NCI-H510A (cell line): ENCODE measurements at places on chromosomes 1 and 21.

DNA sequence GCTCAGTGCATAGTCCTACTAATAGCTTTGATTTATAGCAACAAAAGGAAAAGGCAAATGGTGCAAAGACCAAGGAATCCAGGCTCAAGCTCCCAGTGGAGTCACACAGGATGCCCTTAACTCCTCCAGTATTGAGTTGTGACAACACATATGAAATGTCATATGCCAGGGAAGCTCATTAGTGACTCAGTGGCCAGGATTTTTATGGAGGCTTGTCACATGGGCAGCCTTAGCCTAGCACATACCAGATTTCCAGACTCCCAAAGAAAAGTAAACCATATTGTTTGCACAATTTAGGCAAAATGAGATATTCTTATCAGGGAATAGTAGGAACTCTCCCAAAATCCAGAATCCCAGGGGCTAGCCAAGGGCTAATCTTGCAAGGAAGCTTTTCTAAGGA lies 129.2 kb downstream of the MAGI3 start:
- DNase-seq = no peak

GRCh38 chr1:40948741-40949443 lies 30.6 kb upstream of the CTPS1 start:
- peak; percentile 19 for DNase-seq

DNA sequence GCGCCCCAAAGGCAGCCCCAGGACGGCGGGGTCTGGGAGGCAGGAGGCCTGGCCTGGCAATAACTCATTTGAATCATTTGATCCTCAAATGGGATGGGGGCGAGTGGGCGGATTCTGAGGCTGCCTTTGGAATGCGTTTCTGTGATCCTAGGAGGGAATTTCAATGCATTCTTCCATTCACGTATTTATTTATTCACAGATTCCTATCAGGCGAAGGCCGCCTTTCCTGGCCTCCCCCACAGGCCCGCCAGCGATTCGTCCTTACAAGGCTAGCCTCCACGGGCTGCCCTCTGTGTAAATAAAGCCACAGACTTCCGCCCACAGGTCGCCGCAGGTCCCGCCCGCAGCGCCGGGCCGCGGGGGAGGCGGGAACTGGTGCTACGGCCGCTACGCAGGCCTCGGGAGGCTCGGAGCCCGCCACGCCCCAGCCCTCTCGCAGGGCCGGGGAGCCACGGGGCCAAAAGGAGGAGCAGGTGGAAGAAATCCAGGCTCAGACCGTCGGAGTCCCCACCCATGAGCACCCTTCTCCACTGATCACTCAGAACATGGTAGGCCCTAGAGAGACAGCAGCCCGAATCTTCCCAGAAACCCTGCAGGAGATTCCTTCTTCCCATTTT lies 31.3 kb upstream of the JUN start:
- DNase-seq = peak; percentile 82

GRCh38 chr1:198927129-198927528 lies 288.3 kb downstream of the PTPRC start:
- DNase-seq = no peak

DNA sequence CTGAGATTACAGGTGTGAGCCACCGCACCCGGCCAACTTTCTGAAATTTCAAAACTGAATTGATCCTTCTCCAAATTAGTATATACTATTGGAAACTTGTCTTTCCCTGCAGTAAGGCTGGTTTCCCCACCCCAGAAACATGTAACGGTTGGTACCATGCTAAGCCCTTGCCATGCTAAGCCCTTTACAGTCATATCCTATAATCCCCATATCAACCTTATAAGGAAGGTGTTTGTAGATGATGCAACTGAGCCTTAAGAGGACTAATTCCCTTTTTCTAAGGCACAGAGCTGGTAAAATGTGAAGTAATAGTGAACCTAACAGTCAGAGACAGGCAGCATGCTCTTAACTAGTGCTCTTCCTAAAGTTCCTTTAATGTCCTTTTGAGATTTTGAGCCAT lies 413.7 kb downstream of the DISC1 start:
- DNase-seq = no peak

GRCh38 chr21:27555996-27556395 lies 589.1 kb upstream of the ADAMTS5 start:
- DNase-seq = no peak

- no peak for DNase-seq
These were observed 146.8 kb downstream of the CASZ1 start for GRCh38 chr1:10649517-10650201.

GRCh38 chr1:87024936-87025540 lies 110.6 kb downstream of the HS2ST1 start:
- no peak for DNase-seq

- DNase-seq = no peak
These were observed 21.9 kb downstream of the MCOLN2 start for GRCh38 chr1:84975035-84975434.

- no peak for DNase-seq
These were observed 265.7 kb downstream of the GRIK3 start for GRCh38 chr1:36768486-36769178.

- no peak for DNase-seq
These were observed 54.5 kb downstream of the PAPPA2 start for GRCh38 chr1:176517484-176517883.

- DNase-seq = no peak
These were observed 123.8 kb downstream of the TLR5 start for GRCh38 chr1:223019256-223019655.

- no peak for DNase-seq
These were observed 26.5 kb upstream of the KHDRBS1 start for GRCh38 chr1:31987135-31987619.

- DNase-seq = no peak
These were observed 442 bp upstream of the PPP1R12B start for GRCh38 chr1:202348005-202348508.

DNA sequence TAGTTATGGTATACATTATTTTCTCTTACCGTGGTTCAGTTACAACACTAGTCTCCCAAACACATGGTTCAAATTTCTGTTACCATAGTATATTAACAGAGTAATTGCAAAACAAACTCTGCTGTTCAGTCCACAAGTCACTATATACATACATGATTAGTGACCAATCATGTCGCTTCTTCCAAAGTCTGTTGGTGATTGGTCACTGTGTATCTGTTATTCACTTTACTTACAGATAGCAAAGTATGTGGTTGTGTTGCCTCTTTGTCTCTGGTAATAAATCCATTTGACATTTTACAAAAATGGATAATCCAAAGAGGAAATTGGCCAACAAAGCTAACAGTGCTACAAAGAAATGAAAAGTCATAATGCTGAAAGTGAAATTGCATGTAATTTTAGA lies 107.2 kb downstream of the RABGAP1L start:
- no peak for DNase-seq

DNA sequence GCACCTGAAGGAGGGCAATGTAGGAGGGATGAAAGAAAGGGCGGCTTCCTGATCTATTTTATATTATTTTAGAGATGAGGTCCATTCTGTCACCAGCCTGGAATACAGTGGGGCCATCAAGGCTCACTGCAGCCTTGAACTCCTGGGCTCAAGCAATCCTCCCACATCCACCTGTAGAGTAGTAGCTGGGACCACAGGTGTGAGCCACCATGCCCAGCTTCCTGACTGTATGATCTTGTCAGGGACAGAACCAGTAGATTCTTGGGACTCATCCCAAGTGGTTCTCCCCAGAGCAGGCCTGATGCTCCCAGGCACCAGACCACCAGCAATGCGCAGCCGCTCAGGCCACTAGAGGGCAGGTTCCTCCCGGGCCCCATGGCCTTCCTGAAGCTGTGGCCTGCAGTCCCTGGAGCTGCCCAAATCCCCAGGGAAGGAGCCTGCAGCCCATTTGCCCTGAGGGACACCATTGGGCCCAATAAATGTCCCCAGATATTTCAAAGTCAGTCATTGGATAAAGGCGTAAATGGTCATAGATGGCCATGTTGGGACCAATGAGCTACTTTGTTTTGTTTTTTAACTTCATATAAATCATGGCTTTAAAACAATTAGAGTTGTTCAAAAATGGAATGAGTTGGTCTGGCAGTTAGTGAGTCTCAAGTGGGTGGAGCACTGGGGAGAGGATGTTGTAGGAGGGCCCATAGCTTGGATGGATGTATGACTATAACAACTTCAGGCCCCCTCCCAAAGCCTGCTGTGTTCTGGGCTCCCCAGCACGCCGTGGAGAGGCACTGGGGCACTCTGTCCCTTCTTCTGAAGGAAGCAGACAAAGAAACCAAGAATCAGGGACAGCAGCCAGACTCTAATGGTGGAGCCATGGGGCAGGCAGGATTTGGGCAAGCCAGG lies 44.7 kb upstream of the GOLT1A start:
- no peak for DNase-seq

GRCh38 chr1:77175230-77175844 lies 43.9 kb downstream of the PIGK start:
- DNase-seq = no peak

GRCh38 chr1:156717351-156717750 lies 10.9 kb upstream of the METTL25B start:
- DNase-seq = no peak

- DNase-seq = no peak
These were observed 278.5 kb downstream of the MATN1 start for GRCh38 chr1:30444850-30445249.
